ENCODE measurements at places on chromosomes 4 and X.

DNA sequence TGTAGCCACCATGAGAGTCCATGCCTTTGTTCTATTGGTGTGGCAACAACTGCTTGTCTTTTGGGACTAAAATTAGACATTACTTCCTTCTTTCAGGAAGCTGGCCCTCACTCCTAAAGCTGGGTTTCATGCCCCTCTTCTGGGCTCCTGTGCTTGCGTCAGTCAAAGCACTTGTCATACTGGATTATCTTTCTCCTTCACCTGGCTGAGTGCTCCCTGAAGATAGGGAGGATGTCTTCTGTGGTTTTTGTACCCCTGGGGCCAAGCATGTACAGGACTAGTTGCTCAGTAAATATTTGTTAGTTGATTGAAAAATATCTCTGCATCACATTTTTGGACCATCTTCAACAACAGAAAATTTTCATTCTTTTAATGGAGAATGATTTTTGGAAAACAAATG lies 26.1 kb upstream of the LONRF3 start:
- no peak for DNase-seq

GRCh38 chrX:122203399-122203798 lies 980.7 kb upstream of the GRIA3 start:
- no peak for DNase-seq

DNA sequence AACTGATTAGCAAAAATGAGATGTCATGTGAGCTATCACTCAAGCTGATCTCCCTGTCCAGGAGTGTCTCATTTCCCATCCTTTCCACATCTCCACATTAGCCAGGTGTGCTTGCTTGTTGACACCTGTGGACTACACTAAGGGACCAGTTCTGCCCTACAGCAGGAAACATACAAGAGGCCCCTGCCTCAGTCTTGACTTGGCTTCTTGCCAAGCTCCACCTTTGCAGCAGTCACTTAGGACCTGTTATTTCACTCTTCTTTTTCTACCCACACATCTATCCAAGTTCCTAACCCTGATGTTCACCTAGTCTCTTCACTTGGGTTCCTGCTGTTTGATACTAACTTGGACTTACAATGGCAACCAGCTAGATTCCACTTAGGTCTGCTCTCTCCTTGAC lies 13.2 kb downstream of the FRMD7 start:
- no peak for DNase-seq

DNA sequence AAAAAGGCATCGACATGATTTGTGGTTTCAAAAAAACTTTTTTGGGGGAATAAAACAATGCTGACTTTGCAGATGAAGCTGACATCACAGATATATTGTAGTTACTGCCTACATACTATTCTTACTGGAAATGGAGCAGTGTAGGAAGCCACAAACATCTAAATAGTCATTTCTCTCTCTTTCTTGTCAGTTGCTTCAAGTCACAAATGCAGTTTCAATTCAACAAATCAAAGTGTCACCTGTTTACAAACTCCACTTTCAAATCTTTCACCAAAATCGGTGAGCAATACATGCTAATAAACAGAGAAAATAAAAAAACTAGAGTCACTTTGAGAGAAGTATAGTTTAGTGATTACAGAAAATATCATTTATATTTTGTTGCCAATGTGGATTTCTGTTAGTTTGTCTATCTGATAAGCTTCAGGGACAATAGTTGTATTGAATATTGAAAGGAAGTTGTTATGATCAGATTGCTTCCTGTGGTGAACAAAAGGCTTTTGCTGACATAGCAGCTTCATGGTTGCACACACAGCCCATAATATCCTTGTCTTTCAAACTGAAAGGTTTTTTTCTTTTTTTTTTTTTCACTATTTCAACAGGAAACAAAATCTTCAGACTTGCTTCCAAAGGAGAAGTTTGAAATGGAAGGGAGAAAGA lies 49.7 kb upstream of the PTPN13 start:
- DNase-seq = no peak

- DNase-seq = no peak
These were observed 104.4 kb upstream of the CBR4 start for GRCh38 chr4:169114341-169114974.

- DNase-seq = no peak
These were observed 28.7 kb downstream of the RLIM start for GRCh38 chrX:74585766-74586165.

DNA sequence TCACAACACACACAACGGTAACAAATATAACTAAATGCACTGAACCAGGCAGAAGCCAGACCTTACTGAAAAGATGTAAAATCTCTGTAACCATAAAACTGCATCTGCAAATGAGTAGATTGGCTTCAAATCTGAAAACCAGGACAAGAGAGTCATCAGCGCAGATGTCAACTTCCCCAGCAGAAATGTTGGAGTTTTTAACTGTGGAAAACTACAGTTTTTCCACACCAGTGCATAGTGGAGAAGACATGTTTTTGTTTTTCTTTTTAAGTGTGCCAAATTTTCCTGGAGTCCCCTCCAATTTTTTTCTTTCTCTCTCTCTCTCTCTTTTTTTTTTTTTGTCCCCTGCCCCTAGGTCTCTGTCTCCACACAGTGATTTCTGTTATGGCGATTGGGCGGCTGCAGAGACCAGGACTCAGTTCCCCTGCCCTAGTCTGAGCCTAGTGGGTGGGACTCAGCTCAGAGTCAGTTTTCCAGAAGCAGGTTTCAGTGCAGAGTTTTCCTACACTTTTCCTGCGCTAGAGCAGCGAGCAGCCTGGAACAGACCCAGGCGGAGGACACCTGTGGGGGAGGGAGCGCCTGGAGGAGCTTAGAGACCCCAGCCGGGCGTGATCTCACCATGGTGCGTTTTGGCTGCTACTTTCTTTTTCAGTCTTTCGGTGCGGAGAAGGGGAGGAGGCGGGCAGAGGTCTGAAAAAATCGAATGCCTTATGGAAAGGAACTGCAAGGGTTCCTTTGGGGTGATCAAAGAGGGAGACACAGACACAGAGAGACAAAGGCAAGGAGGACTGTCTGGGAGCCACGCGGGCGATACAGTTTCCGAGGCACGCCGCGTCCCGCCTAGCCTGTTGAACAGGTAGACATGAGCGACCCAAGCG lies at the start of gene GUCY1A1:
GUCY1A1 (plus strand) TSS at position 505 of the 878 bp plus-strand sequence. CDS start 30,020 bp downstream, outside the sequence.
- DNase-seq = peak; percentile 53

DNA sequence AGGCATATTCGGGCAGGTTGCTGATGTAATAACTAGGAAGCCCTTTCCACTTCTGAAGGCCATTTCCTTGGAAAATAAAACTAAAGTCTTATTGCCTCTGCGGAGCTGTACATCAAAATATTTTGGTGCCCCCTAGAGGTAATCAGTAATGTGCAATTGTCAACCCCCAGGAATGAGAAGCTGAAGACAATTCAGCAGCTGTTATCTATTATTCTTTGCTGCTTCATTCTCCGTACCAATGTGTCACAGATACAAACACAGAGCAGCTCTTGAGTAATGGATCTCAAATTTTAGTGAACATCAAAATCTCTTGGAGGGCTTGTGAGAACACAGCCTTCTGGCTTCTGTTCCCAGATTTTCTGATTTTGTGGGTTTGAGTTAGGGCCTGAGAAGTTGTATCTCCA lies 3.5 kb upstream of the SLIT2 start:
- DNase-seq = no peak

DNA sequence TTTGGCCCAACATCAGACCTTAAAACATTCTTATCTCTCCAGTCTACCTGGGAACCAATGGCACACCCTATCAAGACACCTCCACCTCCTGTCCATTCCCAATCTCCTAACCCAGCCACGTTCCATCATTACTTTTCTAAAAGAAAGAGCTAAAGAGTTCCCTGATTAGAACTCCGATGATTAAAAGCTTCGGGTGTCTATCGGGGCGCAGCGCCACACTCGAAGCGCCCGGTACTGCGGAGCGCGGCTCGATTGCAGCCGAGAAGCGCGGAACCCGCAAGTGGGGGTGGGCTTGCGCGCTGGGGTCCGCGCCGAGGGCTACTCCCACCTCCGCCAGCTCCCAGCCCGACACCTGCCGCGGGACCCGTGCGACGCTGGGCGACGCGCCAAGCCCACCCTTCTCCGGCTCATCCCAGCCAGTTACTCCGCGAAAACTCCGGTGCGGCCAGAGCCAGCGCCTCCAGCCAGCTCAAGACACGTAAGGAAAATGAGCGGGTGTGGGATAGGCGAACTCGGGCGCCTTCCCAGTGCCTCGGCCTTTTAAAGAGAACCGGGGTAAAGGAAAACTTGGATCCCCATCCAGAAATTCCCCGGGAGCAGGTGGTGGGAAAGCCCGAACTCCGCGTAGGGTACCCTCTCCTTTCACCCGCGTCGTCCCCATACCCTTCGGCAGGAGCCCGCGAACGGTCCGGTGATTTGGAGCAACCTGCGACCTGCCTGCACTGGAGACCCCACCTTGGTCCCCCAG lies 593 bp downstream of the NPY1R start:
- DNase-seq = no peak

- DNase-seq = no peak
These were observed 72.1 kb downstream of the GPR82 start for GRCh38 chrX:41796046-41796445.

DNA sequence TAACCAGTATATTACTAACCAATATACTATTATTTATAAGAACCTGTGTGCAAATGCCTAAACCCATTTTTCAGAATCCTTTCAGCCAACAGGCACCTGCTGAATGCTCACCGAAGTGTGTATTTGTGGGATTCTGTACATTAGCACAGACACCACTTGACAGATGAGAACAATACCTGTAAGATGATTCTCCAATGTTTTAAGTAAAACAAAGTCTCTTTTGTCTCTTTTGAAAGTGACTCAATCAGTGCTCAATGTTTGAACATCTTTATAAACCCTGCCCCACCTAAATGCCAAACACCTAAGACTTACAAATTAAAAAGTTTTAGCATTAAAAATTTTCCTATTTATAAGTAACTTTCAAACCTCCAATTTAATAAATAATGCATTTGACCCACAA lies 763 bp downstream of the ASB9 start:
- no peak for DNase-seq

Data from renal pelvis (tissue), 12 donors.